ENCODE measurements at places on chromosomes 2 and 18. TPM values are rescaled to one million over a fixed set of nuclear protein-coding genes. Genes with fewer than 3 reads are reported as not detected.

DNA sequence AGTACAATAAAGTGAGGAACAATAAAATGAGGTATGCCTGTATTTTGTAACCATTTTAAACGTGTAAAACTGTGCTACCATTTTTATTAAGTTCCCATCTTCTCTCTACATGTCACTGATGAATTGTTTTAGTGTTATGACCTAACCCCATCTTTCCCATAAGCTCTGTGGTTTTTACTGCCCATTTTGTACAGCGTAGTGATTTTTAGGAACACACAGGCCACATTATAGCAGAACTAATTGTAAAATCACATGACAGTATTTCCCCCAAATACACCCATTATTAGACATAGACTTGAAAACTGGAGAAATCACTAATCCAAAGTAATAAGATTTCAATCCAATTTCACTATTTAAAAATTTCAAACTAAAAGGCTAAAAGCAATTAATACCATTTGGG is 130.7 kb downstream of the TMEM247 start:
- DNase-seq: no peak

- DNase-seq: peak; percentile 18
These were observed 558 bp downstream of the THAP4 start for GRCh38 chr2:241636182-241637017.

GRCh38 chr18:49094136-49094535 is 143.4 kb upstream of the SMAD7 start:
- DNase-seq: no peak

DNA sequence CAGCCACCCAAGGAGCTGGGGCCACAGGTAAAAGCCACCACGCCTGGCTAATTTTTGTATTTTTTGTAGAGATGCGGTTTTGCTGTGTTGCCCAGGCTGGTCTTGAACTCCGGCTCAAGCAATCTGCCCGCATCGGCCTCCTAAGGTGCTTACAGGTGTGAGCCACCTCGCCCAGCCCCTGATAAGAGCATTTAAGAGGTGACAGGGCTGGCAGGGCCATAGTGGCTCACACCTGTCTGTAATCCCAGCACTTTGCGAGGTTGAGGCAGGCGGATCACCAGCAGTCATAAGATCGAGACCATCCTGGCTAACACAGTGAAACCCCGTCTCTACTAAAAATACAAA is 9.0 kb upstream of the CNNM3 start:
- DNase-seq: no peak

The GLB1L gene
- 21.8 TPM for total RNA-seq

- no peak for DNase-seq
These were observed 84.7 kb upstream of the STON1 start for GRCh38 chr2:48445091-48445725.

DNA sequence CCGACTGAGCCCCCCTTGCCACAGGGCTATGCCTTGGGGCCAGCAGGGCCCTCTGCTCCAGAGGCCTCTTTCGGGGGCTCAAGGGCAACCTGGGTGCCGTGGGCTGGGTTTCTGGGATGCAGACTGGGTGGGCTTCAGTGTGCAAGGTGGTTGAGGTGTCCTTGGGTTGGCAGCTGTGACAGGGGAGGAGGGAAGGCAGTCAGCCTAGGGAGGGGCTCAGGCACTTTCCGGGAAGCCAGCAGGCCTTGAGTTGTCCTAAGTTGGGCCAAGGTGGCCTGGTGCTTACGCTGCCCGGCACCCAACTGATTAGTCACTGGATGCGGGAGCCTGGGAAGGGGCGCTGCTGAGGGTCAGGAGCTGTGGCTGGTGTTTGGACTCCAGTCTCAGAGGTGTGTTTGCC is 199.5 kb downstream of the TWIST2 start:
- DNase-seq: no peak

DNA sequence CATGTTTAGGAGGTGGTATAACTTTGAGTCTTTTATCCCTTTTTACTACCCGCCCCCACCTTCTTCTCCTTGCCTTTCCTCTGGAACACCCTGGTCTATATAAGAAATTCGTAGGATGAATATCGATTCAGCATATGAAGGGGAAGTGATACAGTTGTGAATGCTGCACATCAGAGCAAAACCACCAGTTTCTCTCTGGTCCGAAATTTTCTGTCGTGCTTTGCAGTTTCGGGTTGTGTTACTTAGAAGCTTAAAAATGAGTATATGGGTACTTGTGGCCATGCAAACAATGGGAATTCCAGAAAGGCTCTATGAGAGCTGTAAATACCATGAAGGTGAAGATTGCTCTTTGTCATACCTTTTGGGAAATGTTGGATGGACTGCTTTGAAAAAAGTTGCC is 60.6 kb downstream of the DAW1 start:
- no peak for DNase-seq

DNA sequence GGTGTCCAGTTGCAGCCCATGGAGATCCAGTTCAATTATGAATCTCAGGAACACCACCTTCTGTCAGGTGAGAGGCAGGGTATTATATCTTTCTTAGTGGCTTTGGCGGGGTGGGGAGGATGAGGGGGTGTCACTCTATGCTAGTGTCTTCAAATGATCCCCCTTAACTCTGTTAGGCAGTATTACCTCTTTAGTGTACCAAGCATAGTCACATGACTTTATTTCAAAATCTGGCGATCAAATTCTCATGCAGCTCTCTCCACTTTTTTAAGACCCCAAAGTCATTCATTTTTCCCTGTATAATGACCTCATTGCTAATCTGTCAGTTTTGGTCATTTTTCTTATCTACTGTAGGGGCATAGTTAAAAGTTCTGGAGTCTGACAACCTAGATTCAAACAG is 1.1 kb upstream of the ZSCAN30 start:
- no peak for DNase-seq

DNA sequence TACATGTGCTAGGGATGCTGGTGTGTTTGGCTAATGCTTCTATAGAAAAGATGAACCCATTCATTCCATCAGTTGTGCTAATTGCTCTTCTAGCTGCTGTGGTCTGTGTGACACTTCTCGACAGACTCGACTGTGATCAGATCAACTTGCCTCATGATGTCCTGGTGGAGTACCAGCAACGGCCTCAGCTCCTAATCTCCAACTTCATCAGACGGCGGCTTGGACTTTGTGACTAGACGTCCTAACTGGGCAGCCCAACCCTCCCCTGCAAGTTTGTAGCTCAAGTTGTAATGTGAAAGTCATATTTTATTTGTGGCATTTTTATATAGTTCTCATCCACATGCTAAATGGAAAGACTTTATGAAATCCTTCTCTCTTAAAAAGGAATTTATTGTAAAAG is 33.0 kb downstream of the UPP2 start:
- DNase-seq: no peak

DNA sequence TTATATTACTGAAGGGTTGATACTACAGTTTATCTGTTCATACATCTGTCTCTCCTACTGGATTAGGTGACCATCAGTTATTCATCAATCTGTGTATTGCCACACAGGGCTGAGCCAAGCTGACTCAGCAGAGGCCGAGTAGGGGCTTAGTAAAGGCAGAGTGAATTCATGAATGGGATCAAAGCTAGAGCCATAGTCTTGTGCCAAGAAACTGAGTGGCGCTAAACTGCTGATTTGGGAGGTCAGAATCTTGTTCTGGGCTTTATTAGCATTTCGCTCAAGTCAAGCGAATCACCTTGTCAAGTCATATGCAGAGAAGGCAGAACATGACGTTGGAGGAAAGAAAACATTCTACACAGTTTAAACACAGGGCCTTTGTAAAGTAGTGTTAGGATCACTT is 34.1 kb downstream of the SOCS6 start:
- no peak for DNase-seq

- no peak for DNase-seq
These were observed 33.6 kb downstream of the GTF2A1L start for GRCh38 chr2:48651158-48651790.

- no peak for DNase-seq
These were observed 182.7 kb downstream of the LTBP1 start for GRCh38 chr2:33129263-33130053.

The RAB10 gene
- total RNA-seq: 29.1 TPM

- no peak for DNase-seq
These were observed 67.0 kb downstream of the GALR1 start for GRCh38 chr18:77316641-77317040.

GRCh38 chr2:48504647-48505327 is 25.2 kb upstream of the STON1 start:
- no peak for DNase-seq

The GPR35 gene
- total RNA-seq: 7.8 TPM

The MAL gene
- total RNA-seq: 0.54 TPM

- no peak for DNase-seq
These were observed 975.5 kb upstream of the ACVR2A start for GRCh38 chr2:146869328-146869727.

The TMEM237 gene
- 8.6 TPM for total RNA-seq

DNA sequence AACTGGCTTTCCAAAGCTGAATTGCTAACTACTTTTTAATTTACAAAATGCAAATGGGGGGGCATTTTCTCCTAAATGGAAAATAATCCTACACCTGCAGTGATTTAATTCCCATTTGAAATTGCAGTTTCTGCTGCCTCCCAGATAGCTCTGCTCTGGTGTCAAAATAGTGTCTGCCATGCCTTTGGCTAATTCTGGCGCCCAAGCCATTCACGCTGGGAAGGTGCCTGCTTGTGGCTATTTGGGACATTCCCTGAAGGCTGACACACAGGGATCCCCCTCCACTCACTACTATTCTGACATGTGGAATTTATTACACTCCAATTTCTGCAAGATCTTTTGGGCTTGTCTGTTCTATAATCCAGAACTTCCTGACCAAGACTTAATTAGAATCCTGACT is 128.3 kb upstream of the SIX3 start:
- no peak for DNase-seq
